ENCODE measurements at places on chromosomes 16 and 17.
A peak's percentile ranks its signal among the peaks of the same experiment; 100 is the strongest.

- peak; percentile 48 for DNase-seq
Measured at GRCh38 chr17:64063766-64064224, 43.4 kb upstream of the ICAM2 start.

DNA sequence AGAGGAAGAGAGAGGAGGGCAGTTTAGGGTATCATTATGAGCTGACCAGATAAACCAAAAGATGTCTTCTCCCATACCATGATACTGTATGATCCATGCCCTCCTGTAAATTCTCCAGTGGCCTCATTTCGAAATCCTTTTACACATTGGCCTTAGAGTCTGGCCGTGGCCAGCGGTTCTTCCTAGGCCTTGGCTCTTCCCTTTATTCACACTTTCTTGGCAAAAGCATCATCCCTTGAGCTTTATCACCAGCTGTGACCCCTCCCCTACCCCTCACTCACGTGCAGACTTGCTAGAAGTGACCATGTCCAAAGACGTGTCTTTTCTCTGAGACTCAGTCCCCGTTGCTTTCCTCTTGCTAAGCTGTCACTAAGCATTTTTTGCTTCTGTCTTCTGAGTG, 22.8 kb downstream of the KATNIP start:
- DNase-seq, result no peak

DNA sequence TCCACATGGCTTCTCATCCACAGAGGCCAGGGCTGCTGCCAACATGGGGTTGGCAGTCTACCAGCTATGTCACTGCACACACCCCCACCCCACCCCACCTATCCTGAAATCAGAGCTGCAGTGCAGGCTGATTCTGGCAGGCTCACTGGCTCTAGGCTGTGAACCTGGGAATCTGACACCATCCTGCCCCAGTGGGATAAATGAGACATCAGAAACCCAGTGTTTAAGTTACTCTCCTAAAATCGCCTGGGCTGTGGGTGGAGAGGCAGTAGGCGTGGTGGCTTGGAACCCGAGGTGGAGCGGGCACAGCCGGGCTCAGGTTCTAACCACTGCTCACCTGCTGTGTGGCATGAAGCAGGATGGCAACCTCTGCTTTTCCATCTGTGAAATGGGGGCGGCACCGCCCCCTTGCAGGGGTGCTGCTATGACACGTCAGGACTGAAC, 5.6 kb downstream of the SLC38A8 start:
- DNase-seq, result no peak

- DNase-seq, result no peak
Measured at GRCh38 chr16:88602091-88602490, 31.9 kb downstream of the ZC3H18 start.

DNA sequence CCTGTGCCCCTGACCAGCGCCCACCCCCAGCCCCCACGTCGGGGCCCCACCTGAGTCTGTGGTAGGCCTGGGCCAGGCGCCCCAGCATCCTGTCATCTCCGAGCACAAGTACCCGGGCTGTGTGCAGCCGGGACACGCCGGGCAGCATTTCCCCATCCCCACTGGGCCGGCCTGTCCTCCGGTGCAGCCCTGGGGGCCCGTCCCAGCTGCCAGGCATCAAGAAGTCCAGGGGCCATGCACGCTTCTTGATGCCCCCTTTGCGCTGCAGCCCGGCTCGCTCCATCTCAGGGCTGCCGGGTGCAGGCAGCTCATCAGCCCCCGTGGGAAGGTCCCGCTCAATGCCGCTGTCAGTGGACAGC, 29.3 kb upstream of the MFSD6L start:
- no peak for DNase-seq

GRCh38 chr16:3664187-3664896, 9.9 kb downstream of the DNASE1 start:
- DNase-seq, result no peak

- no peak for DNase-seq
Measured at GRCh38 chr16:65062736-65063583, 58.9 kb downstream of the CDH11 start.

- no peak for DNase-seq
Measured at GRCh38 chr17:42275527-42276358, 448 bp downstream of the STAT5B start.

GRCh38 chr17:38598536-38598935, 7.2 kb downstream of the SRCIN1 start:
- no peak for DNase-seq

GRCh38 chr17:16439811-16440351, 24.5 kb downstream of the TRPV2 start:
- DNase-seq, result no peak

- no peak for DNase-seq
Measured at GRCh38 chr16:11429823-11430222, 84.6 kb downstream of the RMI2 start.

DNA sequence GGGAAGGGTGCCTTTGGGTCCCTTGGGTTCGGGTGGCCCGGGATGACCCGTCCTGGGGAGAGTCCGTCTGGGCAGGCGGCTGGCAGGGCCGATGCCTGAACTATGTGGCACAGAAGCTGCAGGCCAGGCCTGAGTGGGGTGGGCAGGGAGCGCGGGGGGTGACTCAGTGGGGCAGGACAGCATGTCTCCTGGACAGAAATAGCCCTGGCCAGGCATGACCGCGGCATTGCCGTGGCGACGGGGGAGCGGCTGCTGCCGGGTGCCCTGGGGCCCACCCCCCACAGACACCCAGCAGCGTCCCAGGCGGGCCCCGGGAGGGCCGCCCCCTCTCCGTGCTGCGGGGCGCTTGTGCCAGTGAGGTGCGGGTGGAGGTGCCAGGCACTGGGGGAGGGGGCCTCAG, 1.8 kb upstream of the C1QTNF8 start:
- DNase-seq, result no peak

DNA sequence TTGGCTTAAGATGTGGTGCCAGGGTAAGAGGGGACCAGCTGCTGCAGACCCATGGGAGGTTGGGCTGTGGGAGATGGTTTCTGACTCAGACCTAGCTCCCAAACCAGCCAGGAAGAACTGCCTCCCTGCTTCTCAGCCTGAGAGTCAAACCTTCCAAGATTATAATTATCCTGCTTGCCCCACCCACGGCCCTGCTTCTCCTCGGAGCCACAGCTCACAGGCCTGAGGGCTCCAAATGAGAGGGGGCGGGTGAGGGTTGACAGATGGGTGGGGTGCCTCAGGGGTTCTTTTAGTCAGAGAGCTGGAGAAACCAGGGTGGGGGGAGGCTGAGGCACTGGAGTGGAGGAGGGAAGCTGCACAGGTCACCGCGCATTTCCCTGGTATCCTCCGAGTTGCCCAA, 28.7 kb upstream of the GRIN2A start:
- no peak for DNase-seq

GRCh38 chr16:69680358-69680757, 46.0 kb downstream of the NQO1 start:
- DNase-seq, result no peak

DNA sequence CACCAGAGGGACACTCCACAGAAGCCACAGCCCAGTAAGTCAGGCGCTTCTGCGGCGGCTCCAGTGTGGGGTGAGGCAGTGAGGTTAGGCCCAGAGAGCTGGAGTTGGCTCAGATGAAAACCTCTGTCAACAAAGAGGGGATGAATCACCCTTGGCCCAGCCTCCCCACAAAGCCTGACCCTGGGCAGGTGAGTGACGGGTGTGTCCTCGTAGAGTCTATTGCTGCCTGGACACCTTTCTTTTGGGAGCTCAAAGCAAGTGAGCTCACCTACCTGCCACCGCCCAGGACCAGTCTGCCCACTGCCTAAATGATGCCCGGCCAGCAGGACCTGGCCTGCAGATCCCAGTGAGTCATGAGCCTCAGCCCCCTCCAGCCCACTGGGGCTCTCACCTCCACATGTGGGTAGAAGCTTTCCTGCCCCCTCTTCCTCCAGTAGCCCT, 24.9 kb upstream of the DBNDD1 start:
- no peak for DNase-seq

- DNase-seq, result no peak
Measured at GRCh38 chr17:52027081-52027480, 131.4 kb downstream of the CA10 start.

DNA sequence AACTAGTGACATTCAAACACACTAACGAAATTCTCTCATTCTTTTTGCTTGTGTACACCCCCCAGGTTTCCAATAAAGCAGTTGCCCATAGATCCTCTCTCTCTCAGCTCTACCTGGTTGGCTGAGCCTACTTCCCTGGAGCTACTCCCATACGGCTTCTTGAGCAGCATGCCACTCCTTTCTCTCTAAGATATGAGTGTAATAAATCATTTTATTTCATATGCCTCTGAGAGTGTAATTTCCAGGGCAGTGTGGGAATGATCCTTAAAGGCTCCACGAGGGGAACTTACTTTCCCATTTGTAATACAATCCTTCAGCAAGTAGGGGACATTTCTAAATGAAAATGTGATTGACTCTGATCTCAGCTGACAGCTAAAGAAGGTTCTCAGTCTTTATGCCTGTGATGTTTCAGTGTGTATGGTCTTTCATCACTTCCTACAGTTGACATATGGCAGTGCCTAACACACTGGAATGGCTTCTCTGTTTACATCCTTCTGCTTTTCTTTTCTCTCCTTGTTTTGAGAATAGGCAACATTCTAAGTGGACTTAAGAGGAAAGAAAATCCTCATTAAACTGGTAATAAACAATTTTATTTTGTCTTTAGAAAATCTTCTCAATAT, 1194.3 kb upstream of the CDH8 start:
- DNase-seq, result no peak

GRCh38 chr17:48522031-48522653, 8.7 kb downstream of the HOXB1 start:
- DNase-seq, result no peak

DNA sequence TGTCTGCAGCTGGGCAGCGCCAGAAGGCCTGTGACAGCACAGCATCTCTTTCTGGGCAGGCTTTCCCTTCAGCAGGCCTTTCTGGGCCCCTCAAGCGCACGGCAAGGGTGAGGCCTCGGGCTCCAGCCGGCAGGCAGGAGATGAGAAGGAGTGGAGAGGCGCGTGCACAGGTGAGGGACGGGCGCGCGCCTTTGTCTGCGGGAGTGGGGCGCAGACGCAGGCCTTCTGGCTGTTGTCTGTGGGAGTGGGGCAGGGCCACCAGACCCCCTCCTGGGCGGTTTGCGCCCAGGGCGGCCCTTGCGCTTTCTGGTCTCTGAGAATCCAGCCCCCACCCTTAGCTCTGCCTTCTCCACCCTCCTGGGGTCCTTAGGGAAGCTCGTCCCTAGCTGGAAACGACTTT, 6.5 kb downstream of the ZNF205 start:
- DNase-seq, result no peak

- no peak for DNase-seq
Measured at GRCh38 chr17:9676820-9677310, 31.5 kb downstream of the USP43 start.

DNA sequence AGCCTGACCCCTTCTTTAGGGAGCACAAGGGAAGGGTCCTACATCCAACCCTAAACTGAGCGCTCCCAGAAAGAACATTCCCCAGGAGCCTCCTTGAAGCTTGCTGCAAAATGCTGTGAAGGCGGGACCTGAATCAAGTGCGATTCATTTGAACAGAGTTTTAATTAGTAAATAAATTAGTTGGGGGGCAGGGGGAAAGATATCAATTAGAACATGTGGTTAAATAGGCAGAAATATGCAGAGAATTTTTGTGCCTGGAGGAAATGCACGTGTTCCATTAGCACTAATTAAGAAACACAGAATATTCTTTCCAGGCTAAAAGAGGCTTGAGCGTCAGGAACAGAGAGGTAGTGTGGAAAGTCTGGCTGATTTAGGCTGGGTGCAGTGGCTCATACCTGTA, 38.5 kb upstream of the SHISA9 start:
- DNase-seq, result no peak

DNA sequence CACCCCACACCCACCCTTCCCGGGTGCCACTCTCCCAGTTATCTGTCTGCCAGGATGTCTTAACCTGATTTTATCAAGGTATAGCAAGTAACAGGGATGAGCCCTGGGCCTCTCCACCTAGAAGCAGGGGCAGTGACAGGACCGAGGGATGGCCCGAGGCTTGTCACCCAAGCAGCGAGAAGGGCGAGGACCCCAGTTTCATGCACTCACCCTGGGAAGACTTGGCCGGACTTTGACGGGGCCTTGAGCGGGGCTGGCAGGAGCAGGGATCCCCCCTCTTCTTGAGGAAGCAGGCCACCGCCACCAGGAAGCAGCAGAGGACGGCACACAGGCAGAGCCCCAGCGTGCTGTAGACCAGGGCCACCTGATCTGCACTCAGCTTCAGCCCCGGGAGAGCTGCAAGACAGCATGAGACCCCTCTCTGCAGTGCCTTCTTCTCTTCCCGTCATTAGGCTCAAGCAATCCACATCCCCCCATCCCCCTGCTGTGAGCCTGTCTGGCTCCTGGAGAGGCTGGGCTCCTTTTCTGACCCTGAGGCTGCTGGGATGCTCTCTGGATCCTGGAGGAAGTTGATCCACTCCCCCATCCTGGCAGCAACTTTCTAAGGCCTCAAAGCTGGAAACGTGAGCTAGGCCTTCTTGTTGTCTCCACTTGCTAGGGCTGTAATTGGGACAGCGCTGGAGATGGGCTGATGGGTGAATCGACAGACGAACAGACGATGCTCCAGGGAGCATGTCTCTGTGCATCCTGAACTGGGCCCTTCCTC, 31.6 kb downstream of the TNFRSF13B start:
- DNase-seq, result no peak

DNA sequence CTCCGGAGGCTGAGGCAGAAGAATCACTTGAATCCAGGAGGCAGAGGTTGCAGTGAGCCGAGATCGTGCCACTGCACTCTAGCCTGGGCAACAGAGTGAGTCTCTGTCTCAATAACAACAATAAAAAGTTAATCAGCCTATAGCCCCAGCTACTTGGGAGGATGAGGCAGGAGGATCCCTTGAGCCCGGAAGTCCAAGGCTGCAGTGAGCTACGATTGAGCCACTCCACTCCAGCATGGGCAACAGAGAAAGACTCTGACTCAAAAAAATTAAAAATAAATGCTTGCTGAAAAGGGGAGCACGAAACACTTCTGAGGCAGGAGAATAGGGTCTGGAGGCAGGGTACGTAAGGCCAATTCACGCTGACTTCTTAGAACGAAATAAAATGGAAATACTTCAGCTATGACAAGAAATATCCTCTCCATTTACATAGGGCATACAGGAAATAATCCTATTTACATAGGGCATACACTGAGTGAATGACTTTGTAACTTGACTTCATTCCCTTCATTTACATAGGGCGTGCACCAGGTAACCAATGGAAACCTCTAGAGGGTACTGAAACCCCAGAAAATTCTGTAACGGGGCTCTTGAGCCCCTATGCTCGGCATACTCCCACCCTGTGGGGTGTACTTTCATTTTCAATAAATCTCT, 3.2 kb upstream of the PRPSAP1 start:
- no peak for DNase-seq

GRCh38 chr17:82202981-82203380, 9.7 kb downstream of the CCDC57 start:
- DNase-seq, result no peak

DNA sequence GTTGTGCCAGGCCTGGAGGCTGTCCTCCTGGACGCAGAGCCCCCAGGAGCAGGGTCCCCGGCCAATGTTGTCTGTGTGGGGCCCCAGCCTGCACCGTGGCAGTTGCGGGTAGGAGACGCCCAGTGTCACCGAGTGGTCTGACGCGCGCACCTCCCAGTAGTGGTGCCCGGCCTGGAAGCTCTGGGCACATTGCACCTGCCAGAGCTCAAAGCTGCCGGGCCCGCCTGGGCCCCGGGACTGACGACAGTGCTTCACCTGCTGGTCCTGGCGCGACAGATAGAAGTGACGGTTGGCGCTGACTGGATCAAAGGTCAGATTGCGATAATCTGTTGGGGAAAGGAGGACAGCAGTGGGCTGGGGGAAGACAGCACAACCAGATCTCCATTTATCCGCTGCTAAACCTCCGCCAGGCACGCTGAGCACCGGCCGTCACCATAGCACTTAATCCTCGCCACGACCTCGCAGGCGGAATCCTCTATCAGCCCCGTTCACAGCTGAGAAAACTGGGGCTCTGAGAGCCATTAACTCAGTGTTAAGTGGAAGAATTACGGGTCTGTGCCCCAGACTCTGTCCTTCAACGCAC, 5.6 kb downstream of the TRIM65 start:
- DNase-seq, result no peak

Measured in right renal pelvis (tissue), 4 donors.